ENCODE measurements at places on chromosomes 11 and 22.

DNA sequence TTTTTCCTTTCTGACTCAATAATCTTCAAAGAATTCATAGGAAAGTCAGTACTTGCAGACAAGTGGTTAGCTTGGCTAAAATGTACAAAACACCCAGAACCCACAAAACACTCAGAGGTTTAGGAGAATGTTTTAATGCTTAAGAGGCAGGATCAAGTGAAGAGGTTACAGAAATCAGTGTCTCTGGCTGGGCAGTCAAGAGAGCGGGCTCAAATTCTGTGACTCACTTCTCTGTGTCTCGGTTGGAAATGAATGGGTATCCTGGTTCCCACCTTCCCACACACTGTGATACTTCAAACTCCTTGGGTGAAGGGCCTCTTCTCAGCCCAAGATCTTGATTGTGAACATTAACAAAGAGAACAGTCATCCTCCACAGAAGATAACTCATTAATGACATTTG is 3.8 kb downstream of the MPEG1 start:
- DNase-seq, result no peak

DNA sequence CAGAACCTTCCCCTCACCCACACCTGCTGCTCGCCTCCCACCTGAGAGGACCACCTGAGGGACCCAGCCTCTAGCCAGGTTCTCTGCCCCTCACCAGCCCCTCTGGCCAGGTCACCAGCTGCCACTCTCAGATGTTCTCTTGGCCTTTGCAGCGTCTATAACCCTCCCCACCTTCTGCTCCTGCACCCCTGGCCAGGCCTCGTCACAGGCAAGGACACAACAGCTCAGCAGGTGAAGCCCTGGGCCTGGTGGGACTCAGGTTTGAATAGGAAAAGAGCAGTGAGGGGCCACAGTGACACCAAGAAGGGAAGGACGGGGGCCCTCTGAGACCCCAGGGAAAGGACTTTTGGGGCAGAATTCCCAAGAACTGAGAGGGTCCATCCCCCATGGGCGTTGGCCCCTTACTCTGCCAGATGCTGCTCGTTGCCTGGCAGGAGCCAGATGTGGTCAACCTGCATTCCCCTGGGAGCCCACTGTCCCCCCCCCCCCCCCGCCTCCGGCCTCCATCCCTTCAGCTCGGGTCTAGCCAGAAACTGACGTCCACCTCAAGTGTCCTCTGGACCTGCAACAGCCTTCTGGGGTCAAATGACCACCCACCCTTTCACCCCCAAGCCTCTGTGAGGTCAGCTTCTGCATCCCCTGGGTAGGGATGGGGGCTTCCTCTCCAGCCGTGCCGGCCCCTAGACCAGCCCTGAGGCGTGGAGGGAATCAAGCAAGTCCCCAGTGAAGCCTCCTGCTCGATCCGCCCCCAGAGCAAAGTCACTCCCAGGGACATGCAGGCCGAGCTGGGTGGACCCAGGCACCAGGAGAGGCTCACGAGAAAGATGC is 28.7 kb downstream of the SBF1 start:
- DNase-seq, result no peak

GRCh38 chr11:69497221-69497787 is 15.8 kb downstream of the LINC01488 start:
- DNase-seq, result no peak

DNA sequence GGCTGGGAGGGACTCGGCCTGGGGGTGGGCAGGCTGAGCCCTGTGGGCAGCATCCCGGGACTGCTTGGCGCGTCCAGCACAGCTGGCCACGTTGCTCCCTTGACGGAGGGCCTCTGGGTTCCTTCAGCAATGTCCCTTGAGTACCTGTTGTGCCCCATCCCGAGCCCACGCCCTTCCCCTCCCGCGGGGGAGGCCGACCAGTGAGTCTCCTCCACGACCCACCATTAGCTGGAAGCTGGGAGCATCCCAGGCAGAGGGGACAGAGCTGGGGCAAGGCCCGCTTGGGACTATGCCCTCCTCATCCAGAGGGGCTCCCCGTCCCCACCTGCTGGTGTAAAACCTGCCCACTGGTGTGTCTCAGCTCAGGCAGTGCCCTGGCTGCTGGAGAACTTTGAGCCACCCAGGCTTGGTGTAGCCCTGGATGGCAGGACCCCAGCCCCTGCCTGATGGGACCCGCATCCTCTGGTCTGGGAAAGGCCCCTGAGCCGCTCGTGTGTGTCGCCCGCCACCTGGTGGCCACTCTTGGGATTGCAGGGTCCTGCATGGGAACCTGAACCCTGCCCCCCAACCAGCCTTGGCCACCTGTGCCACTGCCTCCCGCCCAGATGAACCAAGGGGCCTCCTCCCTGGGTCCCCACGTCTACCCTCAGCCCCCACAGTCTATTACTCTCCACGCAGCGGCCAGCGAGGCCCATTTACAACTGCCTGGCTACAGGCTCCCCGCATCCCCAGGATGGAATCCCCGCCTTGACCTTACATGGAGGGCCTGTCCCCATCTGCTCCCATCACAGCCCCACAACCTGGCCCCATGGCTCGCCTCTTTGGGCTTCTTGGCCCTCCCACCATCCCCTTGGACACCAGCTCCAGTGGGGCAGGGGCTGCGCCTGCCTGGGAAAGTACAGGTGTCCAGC is 16.6 kb upstream of the ARHGAP8 start:
- peak; percentile 66 for DNase-seq

DNA sequence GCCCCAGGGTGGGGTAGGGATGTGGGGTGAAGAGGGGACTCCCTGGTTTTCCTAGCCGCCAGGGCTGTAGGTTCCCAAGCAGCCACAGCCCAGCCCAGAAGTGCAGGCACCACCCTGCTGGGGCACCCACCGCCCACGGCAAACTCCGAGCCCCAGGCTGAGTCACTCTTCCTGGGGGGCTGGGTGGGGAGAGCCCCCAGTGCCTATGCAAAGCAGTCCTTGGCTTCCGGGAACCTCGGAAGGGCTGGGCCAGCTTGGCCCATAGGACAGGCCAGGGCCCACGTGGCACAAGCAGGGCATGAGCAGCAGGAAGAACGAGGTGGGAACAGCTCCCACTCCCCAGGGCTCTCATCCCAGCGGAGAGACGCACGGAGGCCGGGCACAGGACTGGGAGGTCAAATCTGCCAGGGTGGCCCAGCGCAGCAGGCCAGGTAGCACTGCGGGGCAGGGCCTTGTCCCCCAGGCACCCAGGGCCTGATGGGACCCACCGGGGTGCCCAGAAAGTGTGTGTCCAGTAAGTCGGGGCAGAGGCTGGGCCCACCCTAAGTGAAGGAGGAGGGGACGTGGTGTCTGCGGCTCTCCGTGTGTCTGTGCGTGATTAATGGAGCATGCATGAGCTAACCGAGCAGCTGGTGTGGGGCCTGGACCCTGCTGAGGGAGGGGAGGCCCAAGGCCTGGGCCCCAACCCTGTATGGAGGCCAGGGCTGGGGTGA is 4.6 kb upstream of the IL17REL start:
- peak; percentile 64 for DNase-seq

DNA sequence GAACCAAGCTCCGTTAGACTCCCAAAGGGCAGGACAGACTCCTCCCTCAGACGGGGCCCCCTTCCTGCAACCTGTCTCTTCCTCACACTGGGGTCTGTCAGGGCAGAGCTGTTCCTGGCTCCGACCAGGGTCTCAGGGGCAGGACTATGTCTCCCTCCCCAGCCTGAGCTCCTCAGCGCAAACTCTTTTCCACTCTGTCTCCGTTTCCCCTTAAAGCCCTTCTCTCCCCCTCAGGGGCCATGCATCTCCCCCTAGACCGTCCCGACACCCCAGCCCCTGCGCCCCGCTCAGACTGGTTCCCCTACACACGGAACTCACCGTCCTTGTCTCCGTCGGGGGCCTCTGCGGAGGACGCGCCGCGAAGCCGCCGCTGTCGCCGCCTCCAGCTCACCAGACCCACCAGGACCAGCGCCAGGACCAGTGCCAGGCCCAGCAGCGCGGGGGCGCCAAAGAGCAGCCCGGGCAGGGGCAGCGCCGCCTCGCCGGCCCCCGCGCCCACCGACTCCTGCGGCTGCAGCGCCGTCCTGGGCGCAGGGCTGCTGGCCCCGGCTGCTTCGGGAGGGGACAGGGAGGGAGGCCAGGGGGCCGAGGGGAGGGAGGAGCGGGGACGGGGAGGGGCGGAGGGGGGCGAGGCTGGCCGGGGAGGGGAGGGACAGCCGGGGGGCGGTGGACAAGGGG is 684 bp downstream of the TNFRSF13C start:
- DNase-seq, result peak; percentile 68

DNA sequence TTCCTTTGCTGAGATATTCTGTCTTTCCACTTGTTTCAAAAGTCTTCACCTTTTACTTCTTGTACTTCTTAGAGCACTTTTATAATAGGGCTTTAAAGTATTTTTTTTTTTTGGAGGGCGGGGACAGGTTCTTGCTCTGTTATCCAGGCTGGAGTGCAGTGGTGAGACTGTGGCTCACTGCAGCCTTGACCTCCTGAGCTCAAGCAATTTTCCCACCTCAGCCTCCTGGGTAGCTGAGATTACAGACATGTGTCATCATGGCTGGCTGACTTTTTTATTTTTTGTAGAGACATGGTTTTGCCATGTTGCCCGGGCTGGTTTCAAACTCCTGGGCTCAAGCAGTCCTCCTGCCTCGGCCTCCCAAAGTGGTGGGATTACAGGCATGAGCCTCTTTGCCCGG is 57.9 kb downstream of the DYNC2H1 start:
- no peak for DNase-seq

- DNase-seq, result peak; percentile 19
These were observed 759 bp downstream of the DESI1 start for GRCh38 chr22:41619979-41620588.

DNA sequence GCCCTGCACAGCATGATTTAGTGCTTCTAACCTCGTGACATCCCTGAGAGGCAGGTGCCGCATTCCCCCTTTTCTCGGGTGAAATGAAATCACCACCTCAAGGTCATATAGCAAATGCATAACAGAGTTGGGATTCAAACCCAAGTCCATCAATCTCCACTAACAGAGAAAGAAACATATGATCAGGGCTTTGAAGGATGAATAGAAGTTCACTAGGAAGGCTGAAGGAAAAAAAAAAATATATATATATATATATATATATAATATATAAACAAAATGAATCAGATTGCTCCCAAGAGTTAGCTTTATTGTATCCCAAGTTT is 12.1 kb upstream of the ARHGEF17 start:
- no peak for DNase-seq

DNA sequence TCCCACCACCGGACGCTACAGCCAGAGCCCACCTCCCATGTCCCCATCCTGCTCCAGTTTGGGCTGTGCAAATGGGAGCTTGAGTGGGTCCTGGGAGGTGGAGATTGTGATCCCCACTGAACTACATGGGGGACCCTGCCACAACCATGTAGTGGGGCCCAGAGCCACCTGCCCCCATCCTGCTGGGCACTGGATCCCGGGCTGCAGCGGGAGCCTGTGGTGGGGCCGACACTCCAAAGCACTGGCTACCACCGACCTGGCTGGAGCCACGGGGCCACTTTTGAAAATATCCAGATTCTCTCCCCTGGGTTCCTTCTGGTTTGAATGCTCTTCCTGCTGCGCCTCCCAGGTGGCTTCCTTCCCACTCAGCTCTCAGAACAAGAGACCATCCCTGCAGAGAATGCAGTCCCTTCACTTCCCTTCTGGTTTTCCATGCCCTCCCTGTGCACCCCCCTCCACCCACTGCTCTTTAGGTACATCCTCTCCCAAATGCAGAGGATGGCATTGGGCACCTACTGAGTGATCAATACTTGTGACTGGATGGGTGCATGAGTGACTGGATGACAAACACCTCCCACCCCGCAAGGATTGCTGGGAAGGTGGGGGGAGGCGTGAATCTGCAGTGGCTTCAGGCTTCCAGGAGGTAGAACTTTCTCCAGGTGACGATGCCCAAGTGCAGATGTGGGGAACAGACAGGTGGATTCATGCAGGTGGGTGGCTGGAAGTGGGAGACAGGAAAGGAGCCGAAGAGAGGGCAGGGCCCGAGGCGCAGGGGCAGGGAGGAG is 846 bp upstream of the UNC93B1 start:
- no peak for DNase-seq

DNA sequence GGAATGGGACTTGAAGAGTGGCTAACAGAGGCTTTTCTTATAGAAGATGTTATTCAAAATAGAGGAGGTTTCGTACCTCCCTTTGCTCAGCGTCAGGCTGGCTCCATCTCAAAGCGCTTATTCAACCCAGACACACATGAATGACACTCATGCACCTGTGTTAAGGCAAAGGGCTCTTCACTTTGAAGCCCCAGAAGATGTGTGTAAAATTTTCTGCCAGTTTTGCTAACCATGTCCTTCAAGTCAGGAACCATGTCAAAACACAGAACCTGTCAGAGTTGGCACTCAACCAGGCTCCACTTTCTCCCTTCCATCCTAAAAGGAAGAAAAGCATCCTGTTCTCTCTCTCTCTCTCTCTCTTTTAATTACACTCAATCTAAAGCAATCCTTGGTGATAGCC is 352.8 kb upstream of the NARS2 start:
- DNase-seq, result no peak

DNA sequence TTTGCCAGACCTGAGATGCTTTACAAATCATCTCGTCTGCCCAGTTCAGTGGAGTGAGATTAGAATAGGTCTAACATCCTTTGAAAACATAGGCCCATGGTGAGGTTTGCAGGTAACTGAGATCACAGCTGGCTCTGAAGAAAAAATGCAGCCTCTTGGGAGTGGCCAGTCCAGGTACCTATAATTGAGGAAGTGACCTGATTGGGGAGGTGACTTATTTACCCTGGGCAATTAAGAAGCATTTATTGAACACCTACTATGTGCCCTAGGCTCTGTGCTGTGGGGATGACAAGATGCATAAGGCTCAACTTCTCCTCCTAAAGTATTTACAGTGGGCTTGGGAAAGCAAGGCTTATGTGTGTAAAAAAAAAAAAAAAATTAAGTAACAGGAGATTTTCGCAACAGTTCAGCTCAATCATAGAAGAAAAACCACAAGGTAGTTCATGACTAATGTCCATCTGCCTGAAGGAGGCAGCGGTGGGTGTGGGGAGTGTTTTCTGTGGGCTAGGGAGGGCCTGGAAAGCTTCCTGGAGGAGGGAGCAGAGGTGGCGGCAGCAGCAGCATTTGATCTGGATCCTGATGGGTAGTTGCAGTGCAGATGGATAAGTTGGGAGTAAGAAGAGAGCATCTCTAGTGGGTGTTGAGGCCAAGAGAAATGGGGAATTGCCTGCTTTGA is 16.1 kb downstream of the MICAL2 start:
- no peak for DNase-seq

GRCh38 chr11:69718147-69718546 is 14.3 kb upstream of the FGF19 start:
- DNase-seq, result no peak

GRCh38 chr22:49351761-49352227 is 475.9 kb downstream of the BRD1 start:
- DNase-seq, result no peak

- DNase-seq, result no peak
These were observed 15.4 kb downstream of the CAPN5 start for GRCh38 chr11:77081976-77082836.

- no peak for DNase-seq
These were observed 27.4 kb downstream of the TSPAN4 start for GRCh38 chr11:870127-870413.

- DNase-seq, result no peak
These were observed 1.6 kb downstream of the CECR2 start for GRCh38 chr22:17370766-17371432.

GRCh38 chr11:65793144-65793581 is 6.3 kb downstream of the OVOL1 start:
- no peak for DNase-seq

All from activated CD8-positive, alpha-beta memory T cell treated with anti-CD3 and anti-CD28 coated beads for 4 hours (primary cell).